Activated naive CD4-positive, alpha-beta T cell treated with anti-CD3 and anti-CD28 coated beads for 36 hours (primary cell): ENCODE measurements at places on chromosomes 5 and 9. TPM values are rescaled to one million over a fixed set of nuclear protein-coding genes. Genes with fewer than 3 reads are reported as not detected.

The SPTAN1 gene
- 162 TPM for total RNA-seq

The FOXD4 gene
- not detected for total RNA-seq

The SGTB gene
- 17.3 TPM for total RNA-seq

The CRHBP gene
- 0.38 TPM for total RNA-seq

The GZMA gene
- total RNA-seq, result 0.24 TPM

The OBP2A gene
- total RNA-seq, result not detected

The SPAAR gene
- not detected for total RNA-seq

The IFNK gene
- total RNA-seq, result not detected

The NUTM2G gene
- total RNA-seq, result not detected

The SLC6A18 gene
- not detected for total RNA-seq

DNA sequence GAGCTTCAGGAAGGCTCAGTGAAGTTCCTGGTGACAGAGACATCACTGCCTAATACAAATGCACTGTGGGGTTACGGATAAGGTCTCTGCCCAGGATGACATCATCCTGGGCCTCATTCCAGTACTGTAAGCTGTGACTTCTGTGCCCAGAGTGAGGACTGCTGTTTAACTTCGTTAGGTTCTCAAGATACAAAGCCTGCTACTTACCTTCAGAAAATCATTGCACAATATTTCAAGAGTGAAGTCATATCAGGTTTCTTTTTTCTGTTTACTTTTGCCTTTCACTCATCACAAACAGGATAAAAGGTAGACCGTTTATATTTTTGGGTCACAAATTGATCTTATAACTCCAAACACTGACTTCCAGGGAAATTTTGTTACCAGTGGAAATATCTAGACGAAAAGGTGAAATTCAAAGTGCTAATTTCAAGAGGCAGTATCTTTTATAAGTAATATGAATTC, 241.2 kb downstream of the PIK3R1 start:
- H3K4me3 ChIP-seq, result no peak overlapping the region
- H3K27me3 ChIP-seq, result no peaks in the 10 kb centered on the region
- H3K36me3 ChIP-seq, result no peaks in the 10 kb centered on the region
- no peak overlapping the region for H3K27ac ChIP-seq

- no peaks in the 10 kb centered on the region for H3K36me3 ChIP-seq
- no peak overlapping the region for H3K27ac ChIP-seq
- no peak overlapping the region for H3K4me3 ChIP-seq
- no peak for DNase-seq
These were observed 4.8 kb upstream of the CCDC187 start for GRCh38 chr9:136308702-136309053.

DNA sequence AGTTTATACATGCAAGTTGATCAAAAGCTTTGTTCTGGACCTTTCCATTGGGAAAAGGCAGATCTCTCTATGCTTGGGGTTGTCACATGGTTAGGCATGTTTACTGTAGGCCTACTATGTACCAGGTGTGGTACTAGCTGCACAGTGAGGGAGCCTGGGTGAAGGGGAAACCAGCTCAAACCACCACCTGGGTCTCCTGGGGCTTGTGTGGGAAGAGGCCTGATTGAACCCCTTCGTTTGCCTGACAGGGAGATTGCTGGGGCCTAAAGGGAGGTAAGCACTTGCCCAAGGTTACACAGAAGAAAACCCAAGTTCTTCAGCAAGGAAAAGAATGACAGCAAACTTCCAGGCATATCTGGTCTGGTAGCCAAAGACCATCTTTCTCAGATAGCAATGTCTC, 145.9 kb downstream of the MELK start:
- no peak overlapping the region for H3K4me3 ChIP-seq
- DNase-seq, result no peak
- no peak overlapping the region for H3K27ac ChIP-seq
- peaks cover 3% of the 10 kb centered on the region for H3K27me3 ChIP-seq

DNA sequence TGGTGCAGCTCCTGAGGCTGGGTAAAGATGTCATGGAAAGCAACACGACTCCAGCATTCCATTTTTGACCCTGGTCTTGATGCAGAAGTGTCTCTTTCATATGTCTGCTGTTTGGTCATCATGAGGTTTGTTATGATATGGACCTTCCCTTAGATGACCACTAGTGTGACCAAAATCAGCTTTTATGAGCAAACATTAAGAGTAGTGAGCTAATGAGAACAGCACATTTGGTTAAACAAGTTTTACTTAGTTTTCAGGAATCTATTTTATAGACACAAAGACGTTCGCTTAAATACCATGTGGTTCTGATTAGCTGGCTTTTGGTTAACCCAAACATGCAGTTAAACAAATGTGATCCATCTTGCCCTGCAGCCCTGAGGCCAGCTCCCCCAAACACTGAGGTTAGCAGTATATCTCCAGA, 56.7 kb upstream of the ACTBL2 start:
- no peak overlapping the region for H3K27ac ChIP-seq
- peaks cover 6% of the 10 kb centered on the region for H3K27me3 ChIP-seq
- no peak overlapping the region for H3K4me3 ChIP-seq
- peaks cover 2% of the 10 kb centered on the region for H3K4me1 ChIP-seq

- no peak overlapping the region for H3K4me3 ChIP-seq
- H3K4me1 ChIP-seq, result no peaks in the 10 kb centered on the region
- no peak for DNase-seq
- H3K36me3 ChIP-seq, result no peaks in the 10 kb centered on the region
These were observed 136.3 kb downstream of the ASTN2 start for GRCh38 chr9:117278471-117279035.

GRCh38 chr9:83024506-83025125, 38.3 kb downstream of the RASEF start:
- H3K27me3 ChIP-seq, result no peaks in the 10 kb centered on the region
- DNase-seq, result no peak
- no peak overlapping the region for H3K27ac ChIP-seq
- no peaks in the 10 kb centered on the region for H3K4me1 ChIP-seq
- no peak overlapping the region for H3K4me3 ChIP-seq

DNA sequence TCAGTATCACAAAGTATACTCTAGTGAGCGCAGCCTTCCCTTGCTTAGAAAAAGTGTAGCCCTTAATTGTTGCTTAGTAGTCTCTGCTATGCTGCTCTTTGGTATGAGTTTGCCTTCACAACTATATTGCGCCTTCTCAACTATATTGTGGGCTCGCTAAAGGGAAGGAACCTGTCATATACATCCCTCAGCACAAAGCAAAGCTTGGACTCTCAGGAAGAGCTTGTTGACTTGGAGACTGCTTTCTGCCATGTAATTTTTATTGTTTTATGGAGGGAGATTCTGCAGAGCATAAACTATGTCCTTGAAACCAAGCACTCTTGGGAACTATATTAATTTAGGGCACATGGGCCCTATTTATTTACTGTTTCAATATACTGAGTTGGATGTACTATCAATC, 119.1 kb upstream of the HAPLN1 start:
- no peak overlapping the region for H3K27ac ChIP-seq
- no peak for DNase-seq
- no peaks in the 10 kb centered on the region for H3K27me3 ChIP-seq
- H3K4me3 ChIP-seq, result no peak overlapping the region
- H3K4me1 ChIP-seq, result no peaks in the 10 kb centered on the region

DNA sequence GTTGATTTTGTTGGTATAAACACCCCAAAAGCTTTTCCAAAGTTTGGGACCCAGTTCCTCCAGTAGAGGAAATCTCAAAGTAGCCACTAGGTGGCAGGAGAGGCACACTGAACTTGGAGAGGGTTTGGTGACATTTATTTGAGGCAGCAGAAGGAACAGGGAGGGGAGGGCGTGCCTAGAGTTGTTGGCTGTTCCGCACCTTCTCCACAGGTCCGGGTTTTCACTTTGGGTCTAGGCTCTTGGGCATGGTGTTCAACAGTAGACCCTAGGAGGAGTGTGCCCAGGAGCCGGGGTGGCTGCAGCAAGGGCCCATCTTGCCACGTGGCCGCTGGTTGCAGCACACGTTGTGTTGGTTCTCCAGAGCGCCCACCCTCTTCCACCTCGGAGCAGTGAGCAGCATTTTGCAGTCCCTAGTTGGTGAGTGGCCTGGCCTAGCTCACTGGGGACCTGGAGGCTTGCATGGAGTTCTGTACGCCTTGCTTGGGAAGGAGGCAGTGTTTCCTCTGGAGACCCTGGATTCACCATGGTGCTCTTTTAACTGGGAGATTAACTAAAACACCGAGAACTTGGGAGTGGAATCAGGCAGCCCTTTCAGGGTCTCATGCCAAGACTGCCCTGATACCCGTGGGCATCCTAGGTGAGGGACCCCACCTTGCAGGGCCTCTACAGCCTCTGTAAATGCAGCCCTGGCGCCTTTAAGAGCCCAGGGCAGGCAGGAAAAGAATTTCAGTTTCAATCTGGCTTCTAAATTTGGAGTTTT, 28.2 kb downstream of the PTPA start:
- DNase-seq, result peak; percentile 88
- H3K27ac ChIP-seq, result peak overlapping the region; percentile 97
- peaks cover 15% of the 10 kb centered on the region for H3K36me3 ChIP-seq

DNA sequence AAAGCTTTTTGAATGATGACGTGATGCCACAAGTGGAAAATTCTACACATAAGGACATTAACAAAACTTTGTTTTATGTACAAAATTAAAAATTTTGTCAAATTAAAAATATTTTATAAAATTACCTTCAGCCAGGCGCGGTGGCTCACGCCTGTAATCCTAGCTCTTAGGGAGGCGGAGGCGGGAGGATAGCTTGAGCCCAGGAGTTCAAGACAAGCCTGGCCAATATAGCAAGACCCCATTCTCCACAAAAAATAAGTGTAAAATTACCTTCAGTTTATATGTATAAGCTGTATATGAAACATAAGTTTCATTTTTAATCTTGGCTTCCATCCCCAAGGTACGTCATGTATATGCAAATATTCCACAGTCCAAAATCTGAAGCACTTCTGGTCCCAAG, 40.9 kb downstream of the CDK7 start:
- H3K27me3 ChIP-seq, result no peaks in the 10 kb centered on the region
- H3K4me3 ChIP-seq, result no peak overlapping the region
- peaks cover 3% of the 10 kb centered on the region for H3K4me1 ChIP-seq
- DNase-seq, result no peak

GRCh38 chr5:1410156-1411014, 34.9 kb downstream of the SLC6A3 start:
- no peak overlapping the region for H3K27ac ChIP-seq
- no peak for DNase-seq
- no peak overlapping the region for H3K4me3 ChIP-seq

- H3K4me3 ChIP-seq, result no peak overlapping the region
- no peak overlapping the region for H3K27ac ChIP-seq
- DNase-seq, result no peak
These were observed 105.5 kb downstream of the STRBP start for GRCh38 chr9:123162791-123163345.

DNA sequence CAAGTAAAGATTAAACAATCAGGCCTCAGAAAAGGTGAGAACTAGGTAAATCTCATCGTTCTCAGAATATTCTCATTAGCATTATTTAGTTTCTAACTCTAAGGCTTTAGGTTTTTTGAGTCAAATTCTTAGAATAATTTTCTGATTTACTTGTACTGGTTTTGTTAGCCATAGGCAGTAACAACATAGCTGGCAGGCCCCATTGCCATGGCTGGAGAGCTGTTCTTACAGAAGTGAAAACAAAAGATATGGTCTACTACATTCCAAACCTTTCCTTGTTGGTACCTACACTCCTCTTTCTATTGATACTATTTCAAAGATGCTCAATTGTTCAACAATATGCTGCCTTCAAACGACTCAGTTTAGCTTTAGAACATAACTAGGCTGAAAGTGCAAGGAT, 27.3 kb downstream of the IFNW1 start:
- no peak overlapping the region for H3K4me3 ChIP-seq
- no peak for DNase-seq
- H3K4me1 ChIP-seq, result peaks cover 2% of the 10 kb centered on the region

- no peak overlapping the region for H3K4me3 ChIP-seq
- peaks cover 4% of the 10 kb centered on the region for H3K27me3 ChIP-seq
- H3K4me1 ChIP-seq, result peaks cover 5% of the 10 kb centered on the region
- H3K36me3 ChIP-seq, result no peaks in the 10 kb centered on the region
- H3K27ac ChIP-seq, result no peak overlapping the region
- peak; percentile 68 for DNase-seq
These were observed 169.0 kb upstream of the PANK3 start for GRCh38 chr5:168747987-168748777.

DNA sequence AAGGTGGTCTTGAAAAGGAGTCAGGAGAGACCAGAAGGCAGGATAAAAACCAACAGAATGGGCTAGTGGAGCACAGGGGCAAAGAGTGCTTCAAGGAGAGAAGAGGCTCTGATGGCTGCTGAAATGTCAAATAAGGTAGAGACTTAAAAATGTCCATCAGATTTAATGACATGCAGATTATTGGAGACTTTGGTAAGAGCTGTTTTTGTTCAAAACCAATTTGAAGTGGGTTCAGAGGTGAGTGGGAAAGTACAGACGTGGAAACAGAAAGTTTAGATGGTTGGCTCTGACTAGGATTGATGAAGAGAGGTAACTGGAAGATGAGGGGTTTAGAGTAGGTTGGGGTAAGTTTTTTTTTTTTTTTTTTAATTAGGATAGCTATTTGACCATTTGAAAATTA, 14.1 kb downstream of the SLC25A46 start:
- peak; percentile 28 for DNase-seq
- H3K4me1 ChIP-seq, result peaks cover 45% of the 10 kb centered on the region
- peak overlapping the region; percentile 19 for H3K4me3 ChIP-seq
- H3K27me3 ChIP-seq, result no peaks in the 10 kb centered on the region
- H3K27ac ChIP-seq, result peak overlapping the region; percentile 91

DNA sequence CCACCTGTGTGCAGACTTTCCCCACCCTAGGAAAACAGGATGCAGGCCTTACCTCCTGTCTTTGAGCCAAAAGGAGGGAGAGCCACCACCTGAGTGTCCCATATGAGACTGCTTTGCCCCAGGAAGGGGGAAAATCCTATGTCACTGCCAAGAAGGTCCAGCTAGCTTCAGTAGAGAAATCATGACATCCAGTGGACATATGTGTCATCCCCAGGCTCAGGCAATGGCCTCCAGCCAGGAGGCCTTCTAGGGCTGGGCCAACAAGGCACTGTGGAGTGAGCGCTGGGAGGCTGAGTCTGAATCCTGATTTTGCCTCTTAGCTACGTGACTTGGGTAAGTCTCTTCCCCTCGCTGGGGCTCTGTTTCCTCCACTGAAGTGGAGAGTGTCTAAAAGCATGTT, 60.2 kb downstream of the SMIM23 start:
- no peaks in the 10 kb centered on the region for H3K27me3 ChIP-seq
- H3K4me3 ChIP-seq, result no peak overlapping the region
- DNase-seq, result no peak
- H3K27ac ChIP-seq, result no peak overlapping the region
- peaks cover 3% of the 10 kb centered on the region for H3K4me1 ChIP-seq

DNA sequence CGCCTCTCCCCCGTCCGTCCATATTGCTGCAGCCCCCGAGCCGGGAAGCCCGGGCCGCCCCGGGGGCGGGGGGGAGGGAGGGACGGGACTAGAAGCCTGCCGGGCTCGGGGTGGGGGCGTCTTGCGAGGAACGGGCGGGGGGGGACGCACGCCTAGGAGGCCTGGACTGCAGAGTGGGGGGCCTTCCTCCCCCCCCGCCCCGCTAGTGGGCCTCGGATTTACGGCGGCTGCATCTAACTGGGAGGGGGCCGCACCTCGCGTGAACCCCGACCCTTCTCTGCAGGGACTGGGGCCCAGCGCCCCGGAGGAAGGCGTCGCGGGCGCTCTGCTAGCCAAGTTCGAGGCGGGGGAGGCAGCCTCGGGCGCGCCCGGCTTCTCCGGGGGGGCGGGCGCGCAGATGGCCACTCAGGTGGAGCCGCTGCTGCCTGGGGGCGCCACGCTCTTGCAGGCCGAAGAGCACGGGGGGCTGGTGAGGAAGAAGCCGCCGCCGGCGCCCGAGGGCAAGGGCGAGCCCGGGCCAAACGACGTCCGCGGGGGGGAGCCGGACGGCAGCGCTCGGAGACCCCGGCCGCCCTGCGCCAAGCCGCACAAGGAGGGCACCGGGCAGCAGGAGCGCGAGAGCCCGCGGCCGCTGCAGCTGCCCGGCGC, at the start of gene LARP1:
LARP1 (plus strand) TSS at position 17 of the 648 bp plus-strand sequence; CDS start at position 398, 381 bp downstream.
- peak; percentile 27 for DNase-seq
- H3K27ac ChIP-seq, result peak within 1 kb of the TSS; percentile 98
- H3K4me3 ChIP-seq, result peak within 1 kb of the TSS; percentile 97
- H3K36me3 ChIP-seq, result peaks cover 17% of the 10 kb centered on the region
- peaks cover 39% of the 10 kb centered on the region for H3K4me1 ChIP-seq
